ENCODE measurements at places on chromosomes 6 and 20.

DNA sequence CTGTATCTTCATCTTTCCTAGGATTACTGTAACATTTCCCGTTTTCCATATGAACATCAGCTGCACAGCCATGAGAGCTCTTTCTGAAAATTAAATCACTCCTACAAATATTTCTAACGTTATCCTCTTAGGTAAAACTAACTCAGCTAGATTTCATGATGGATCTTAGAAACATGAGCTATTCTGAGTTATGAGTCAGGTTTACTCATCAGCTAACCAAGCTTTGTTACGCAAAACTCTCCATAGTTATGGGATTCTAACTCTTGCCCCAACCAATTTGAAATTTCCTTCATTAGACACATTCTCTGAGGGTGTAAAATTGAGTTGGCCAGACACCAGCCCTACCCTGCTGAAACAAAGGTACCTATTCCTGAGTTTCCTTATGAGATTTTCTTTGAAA is 14.0 kb downstream of the DEFB110 start:
- DNase-seq, result no peak

- no peak for DNase-seq
Measured at GRCh38 chr6:148128014-148128730, 214.5 kb upstream of the SASH1 start.

GRCh38 chr6:154060076-154060475 is 21.0 kb downstream of the OPRM1 start:
- DNase-seq, result no peak

- no peak for DNase-seq
Measured at GRCh38 chr6:168905451-168906090, 348.1 kb downstream of the THBS2 start.

GRCh38 chr20:4135385-4136077 is 120.2 kb upstream of the RNF24 start:
- DNase-seq, result peak; percentile 95

DNA sequence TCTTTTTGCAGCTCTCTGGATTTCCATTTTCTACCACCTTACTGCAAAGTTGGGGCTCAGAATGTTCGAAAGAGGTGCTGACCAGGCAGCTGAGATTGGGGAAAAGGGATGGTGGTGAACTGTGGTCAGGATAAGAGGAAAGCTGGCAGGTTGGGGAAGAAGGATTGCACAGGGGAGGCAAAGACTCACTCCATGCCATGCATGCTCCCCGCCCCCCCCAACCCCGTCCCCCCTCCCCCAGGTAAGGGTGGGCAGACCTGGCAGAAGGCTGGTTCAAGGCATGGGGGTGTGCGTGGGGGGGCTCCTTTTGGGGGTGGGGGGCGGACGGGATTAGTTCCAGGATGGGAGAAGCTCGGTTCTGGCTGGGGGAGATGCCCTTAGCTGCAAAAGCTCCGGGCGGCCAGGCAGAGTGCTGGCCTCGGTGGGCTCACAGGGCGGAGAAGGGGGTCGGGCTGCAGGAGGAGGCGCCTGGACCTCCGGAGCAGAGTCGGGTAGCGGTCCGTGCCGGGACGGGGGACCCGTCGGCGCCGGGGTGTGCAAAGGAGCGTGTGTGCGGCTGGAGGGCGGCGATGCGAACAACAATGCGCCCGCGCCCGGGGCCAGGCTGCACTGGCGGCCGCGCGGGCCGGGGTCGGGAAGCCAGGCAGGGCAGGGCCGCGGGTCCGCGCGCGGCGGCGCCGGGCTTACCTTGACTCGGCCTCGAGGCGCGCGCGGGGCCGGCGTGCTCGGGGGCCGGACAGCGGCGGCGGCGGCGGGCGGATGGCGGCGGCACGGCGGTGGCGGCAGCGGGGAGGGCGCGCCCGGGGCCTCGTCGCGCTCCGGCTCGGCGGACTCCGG is 880 bp downstream of the ADNP start:
- peak; percentile 56 for DNase-seq

GRCh38 chr6:129730477-129731165 is 20.6 kb upstream of the ARHGAP18 start:
- peak; percentile 61 for DNase-seq

DNA sequence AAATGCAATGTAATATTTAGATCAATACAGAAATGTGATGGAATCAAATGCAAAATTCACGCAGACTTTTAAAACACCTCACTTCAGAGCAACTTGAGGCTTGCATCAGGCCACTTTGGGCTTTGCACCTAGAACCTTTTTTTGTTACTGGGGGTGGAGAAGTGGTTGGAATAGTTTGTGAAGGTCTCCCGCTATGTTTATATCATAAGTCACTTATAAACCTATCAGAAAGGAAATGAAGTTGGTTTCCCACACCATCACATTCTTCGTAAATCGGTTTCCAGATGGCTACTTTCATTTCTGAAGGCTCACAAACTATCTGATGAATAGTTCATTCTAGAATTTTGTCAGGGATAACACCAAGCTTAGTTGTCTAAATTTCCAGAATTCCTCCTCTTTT is 74.8 kb downstream of the PKHD1 start:
- DNase-seq, result no peak

DNA sequence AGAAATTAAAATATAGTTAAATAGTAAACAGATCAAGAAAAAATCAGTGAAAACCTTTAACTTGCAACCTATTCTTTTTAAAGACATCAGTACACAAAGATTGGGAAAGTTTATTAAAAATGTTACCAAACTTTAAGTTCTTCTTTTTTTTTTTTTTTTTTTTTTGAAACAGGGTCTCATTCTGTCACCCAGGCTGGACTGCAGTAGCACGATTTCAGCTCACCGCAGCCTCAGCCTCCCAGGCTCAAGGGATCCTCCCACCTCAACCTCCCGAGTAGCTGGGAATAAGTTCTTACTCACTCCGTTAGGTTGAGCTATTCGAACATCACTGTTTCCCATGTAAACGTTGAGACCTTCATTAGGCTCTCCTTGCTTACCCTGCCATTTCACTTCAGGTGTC is 5.6 kb downstream of the MAP3K5 start:
- DNase-seq, result no peak

DNA sequence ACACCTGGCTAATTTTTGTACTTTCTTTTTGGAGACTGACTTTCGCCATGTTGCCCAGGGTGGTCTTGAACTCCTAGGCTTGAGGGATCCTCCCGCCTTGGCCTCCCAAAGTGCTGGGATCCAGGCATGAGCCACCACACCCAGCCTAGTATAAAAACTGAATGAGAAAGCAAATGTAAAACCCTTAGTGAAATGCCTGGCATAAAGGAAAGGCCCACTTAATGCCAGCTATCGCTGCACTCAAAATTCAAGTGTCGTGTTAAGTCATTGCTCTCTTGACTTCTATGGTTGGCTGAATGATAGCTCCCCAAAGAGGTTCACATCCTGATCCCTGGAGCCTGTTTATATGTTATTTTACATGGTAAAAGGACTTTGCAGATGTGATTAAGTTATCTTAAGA is 54.4 kb upstream of the PNRC1 start:
- no peak for DNase-seq

DNA sequence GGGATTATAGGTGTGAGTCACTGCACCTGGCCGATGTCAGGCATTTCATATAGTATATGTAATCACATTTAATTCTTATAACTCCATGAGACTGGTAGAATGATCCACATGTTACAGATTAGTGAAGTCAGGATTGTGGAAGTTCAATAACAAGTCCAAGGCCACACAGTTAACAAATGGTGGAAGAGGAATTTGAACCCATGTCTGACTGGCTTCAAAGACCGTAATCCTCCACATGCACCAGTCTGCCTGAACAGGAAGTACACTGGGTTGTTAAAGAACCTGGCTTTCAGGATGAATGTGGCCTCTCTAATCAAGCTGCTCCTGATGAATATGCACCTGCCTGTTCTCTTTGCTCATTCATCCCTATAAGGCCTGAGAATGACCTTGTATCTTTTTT is 122.0 kb upstream of the HDAC2 start:
- no peak for DNase-seq

GRCh38 chr20:36836591-36837269 is 39.2 kb upstream of the TLDC2 start:
- DNase-seq, result peak; percentile 63

DNA sequence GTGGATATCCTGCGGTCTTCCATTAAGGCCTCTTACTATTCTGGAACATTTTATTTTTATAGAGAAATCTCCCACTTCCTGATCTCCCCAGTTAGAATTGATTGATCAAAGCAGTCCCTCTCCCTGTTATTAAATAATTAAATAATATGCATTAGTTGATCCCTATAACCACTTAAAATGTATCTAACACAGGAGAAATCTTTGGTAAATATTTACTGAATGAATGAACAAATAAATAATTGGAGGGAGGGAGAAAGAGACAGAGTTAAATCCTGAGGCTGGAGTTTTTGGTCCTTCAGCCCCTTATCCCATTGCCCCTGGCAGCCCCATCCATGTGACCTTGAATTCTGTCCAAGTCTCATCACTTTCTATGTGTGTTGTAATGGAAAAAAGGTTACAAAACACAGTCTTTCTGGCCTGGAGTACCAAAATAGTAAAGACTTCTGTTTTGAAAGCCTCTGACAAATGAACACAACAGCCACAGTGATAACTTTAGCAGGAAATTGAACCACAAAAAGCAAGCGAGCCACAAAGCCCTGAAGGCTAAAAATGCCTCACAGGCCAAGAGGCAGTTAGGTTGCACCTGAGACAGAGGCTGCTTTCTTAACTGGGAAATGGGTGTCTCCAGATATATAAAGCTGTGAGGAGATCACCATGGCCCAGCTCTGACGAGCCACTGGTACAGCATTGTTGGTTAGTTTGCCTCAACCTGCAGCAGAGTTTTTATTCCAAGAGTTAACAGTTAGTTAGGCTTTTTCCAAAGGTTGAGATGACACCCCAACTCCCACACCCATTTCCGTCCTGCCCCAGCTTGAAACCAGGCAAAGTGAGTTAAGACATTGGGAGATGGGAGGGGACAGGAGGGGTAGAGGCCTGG is 11.3 kb downstream of the NT5E start:
- no peak for DNase-seq

GRCh38 chr6:4888841-4889240 is 112.6 kb downstream of the CDYL start:
- DNase-seq, result no peak

GRCh38 chr6:40532349-40533000 is 54.7 kb downstream of the LRFN2 start:
- DNase-seq, result no peak

DNA sequence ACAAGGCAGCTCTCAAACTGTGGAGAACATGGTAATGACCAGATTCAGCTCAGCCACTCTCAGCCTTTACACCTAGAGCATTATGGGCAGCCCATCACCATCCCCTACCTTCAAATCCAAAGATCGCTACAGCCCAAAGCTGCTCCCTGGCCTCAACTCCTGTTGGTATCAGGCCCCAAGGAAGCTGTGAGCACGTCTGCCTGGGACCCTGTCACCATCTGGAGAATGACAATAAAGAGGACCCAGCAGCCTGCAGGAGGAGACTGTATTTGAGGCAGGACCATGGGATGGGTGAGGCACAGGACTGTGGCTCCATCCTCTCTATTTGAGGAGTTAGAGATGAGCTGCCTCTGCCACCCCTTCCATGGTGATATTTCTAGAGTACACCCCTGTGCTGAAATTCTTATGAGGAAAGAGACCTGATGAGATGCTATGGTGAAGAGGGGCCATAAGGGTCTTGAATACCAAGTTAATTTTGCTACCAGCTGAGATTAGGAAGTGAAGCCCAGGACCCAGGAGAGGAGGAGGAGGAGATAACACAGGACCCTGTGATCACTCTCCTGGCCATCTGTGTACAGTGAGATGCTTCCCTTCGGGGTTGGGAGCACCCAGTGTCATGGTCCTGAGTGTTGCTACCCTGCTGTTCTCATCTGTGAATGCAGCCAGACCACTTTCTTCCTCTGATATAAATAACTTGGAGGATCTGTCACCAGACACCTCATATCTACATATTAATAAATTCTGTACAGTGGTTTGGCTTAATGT is 19.6 kb upstream of the MICB start:
- no peak for DNase-seq

- no peak for DNase-seq
Measured at GRCh38 chr20:37278966-37279590, 10.4 kb upstream of the MANBAL start.

- DNase-seq, result no peak
Measured at GRCh38 chr6:159104931-159105330, 60.1 kb upstream of the TAGAP start.

DNA sequence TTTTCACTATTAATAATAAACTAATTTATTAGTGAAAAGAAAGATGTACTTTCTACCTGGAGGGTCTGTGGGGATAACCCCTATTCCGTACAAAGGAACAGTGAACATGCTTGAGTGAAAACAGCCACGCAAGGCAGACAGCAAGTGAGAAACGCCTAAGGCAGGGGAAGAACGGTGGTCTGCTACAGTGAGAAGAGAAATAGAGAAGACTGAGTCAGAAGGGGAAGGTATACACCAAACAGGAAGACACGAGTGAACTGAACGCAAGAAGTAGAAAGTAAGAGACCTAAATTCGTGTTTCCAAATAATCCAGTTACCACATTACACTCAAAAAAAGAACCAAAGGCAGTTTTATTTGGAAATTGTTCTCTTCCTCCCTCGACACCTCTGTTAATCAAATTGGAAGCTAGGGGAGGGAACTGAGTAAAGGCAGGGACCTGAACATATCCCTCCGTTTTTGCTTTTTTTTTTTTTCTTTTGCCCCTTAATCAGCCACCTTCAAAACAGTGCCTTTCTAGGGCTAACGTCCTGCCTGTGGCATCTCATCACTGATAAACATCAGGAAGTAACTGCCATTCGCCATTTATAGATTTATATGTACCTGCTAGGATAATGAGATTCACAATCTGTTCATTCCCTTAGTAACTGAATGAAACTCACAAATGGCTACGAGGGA is 48.9 kb downstream of the ATXN1 start:
- no peak for DNase-seq

- DNase-seq, result no peak
Measured at GRCh38 chr6:82681119-82681714, 317.6 kb downstream of the TPBG start.
